ENCODE measurements at places on chromosomes 12 and 14.

DNA sequence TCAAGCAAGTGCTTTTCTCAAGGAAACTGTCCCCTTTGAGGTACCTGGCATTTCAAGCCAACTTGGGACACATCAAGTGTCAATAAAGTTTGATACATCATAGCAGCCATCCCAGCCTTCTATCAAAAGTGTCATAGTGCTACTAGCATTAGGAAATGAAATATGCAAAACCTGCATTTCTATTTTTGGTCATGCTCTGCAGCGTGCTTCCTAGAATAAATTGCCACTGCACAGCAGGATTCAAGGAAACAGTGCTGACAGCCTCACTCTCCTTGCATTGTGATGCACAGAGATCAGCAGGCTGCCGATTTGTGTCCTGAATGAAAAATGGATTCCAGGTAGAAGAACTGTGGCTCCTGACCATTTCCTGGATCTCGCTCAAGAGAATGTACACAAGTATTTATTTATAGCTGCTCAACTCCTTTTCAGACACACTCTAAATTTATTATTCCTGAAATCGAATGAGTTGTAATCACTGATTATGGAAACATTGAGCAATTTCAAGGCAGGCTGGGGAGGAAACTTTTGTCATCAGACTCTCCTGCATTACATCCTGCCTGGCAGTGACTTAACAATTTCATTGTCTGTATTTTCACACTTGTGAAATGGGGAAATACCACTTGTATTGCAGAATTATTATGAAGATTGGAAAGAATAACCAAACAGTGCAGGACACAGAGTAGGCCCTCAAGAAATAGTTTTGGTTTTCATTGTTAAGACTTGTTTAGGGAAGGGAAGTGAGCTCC, 120.9 kb downstream of the SLC38A6 start:
- peak; percentile 84 for DNase-seq

DNA sequence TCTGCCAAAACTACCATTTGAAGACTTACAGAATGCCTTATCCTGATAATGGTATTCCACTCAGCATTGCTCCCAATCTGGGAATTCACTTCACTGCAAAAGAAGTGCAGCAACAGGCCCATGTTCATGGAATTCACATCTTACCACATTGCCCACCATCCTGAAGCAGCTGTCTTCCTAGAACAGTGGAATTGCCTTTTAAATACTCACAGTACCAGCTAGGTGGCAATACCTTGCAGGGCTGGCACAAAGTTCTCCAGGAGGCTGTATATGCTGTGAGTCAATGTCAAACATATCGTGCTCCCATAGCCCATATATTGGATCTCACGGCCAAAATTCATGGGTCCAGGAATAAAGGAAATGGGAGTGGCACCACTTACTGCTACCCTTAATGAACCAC, 83.8 kb upstream of the PLEKHG7 start:
- DNase-seq, result no peak

DNA sequence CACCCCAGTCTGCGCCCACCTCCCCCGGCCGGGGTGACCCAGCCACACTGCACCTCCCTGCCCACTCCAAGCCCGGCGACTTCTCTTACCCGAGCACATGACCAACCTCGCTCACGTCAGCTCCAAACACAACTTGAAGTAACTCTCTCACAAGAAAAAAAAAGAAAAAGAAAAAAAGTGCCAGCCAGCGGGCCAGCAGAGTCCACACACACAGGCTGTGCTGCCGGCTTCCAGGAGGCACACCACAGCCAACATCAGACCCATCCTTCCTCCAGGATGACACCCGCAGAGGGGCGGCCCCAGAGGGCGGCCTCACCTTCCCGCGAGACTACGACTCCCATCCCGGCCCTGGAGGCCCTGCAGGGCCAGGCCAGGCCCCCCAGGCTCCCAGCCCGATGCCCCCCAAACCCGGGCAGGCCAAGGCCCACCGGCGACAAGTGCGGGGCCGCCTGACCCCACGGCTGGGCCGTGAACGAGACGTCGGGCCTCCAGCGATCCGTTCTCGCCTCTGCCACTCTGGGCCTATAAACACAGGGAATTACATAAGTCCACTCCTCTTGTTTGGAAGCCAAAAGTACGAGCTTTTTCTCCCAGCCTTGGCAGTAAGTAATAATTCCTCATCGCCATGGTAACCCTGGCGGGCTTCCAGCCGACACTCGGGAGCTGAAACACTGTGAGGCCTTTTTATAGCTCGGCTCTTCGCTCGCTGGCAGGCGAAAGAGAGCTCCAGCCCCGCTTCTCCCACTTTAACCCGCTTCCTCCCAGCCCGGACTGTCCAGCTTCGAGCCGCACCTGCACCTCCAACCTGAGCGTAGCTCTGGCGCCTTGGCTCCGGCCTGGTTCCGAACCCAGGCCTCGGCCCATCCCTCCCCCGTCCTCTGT, 49.1 kb downstream of the NCOR2 start:
- peak; percentile 99 for DNase-seq

DNA sequence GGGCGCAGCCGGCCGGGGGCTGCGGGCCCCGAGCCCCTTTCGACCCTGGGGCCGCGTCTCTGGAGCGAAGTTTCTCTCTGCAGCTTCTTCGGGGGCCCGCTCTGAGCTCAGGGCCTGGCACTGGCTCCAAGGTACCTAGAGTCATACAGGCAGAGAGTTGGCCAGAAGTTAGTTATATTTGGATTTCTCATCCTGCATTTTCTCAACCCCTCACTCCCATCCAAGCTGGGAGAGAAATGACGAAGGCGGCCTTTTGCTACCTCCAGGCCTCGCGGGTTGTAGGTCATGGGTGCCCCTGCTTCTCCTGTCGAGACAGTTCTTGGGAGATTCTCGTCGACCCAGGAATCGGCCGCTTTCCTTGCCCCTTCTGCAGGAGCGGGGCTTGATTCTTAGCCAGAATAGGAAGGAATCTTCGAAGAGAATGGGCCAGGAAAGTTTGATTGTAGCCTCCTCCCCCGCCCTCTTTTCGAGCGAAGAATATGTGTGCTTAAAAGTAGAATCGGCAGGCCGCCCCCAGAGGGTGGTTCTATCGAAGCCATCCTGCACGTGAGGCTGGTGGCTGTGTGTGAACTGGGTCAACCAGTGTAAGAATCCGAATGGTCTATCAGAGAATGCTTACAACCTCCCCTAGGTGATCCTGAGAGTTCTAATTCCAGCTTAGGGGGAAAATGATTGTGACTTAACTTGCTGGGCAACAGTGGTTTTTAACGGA, 785 bp downstream of the MLEC start:
- DNase-seq, result peak; percentile 31

GRCh38 chr12:77893918-77894317, 63.2 kb downstream of the NAV3 start:
- DNase-seq, result peak; percentile 60

DNA sequence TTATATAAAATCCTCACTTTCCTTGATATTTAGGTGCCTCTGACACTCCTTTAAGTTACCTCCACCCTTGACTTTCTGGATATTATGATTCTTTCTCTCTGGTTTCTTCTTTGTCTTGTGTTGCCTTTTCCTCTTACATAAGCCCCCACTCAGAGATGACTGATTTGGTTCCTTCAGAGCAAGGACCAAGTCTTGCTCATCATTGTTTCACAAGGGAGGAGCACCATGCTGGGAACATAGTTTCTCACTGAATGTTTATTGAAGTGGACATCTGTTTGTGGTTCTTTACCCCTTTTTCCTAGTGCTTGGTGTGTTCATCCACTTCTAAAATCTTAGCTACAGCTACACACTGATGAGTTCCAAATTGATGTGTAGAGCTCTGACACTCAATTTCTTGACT, 161.3 kb upstream of the PTPRQ start:
- DNase-seq, result peak; percentile 59

- DNase-seq, result no peak
Observed at GRCh38 chr12:1448336-1448735, 146.0 kb downstream of the FBXL14 start.

DNA sequence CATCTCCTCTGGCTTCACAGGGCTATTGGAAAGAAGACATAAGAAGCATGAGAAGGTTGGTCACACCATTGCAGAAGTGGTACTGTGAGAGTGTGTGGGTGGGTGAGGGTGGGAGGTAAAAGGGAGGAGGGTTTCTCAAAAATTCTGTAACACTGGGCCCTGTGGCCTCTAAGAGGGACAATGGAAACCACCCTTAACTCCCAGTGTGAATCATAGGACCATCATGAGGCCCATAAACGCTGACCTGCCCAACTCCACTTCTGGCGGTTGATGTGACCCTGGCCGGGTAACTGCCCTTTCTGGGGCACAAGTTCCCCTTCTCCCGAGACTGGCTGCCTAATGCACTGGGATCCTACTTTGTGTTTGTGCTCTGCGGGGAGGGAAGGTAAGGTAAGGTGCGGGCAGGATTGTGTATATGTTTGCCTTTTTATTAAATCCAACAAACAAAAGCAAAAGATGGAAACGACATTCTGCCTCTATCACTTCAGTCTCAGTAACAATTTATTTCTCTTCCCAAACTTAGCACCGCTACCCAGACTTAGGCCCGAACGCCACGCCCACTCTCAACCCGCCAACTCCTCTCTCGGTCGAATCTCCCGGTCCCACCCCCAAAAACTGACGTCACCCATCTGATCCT, 551 bp downstream of the METTL1 start:
- peak; percentile 92 for DNase-seq

- DNase-seq, result peak; percentile 20
Observed at GRCh38 chr12:106764738-106765137, 9.7 kb upstream of the RIC8B start.

- DNase-seq, result no peak
Observed at GRCh38 chr12:26118308-26118707, 6.5 kb downstream of the BHLHE41 start.

DNA sequence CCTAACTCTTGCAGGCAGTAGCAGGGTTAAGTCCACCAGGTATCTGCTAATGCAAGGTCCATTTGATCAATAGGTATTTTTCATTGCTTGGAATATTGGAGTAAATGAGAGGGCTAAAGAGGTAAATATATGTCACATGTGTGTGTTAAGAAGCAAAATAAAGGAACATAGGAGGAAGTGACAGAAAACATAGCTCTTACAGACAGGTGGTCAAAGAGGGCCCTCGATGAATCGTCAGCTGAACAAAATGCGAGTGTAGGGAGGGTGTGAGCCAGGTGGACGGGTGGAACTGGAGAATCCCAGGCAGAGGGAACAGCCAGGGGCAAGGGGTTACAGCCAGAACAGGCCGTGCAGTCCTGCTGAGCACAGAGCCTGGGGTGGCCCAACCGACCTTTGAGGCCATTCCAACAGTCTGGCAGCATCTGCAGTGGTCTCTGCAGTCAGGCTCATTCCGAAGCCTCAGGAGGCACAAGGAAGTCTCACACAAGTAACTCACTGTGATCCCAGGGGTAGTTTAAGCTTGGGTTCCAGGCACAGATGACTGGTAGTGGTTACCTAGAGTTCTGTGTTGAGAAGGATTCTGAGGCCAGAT, 43.2 kb downstream of the CCDC88C start:
- peak; percentile 31 for DNase-seq

GRCh38 chr14:89165189-89166181, 251.5 kb downstream of the FOXN3 start:
- no peak for DNase-seq

DNA sequence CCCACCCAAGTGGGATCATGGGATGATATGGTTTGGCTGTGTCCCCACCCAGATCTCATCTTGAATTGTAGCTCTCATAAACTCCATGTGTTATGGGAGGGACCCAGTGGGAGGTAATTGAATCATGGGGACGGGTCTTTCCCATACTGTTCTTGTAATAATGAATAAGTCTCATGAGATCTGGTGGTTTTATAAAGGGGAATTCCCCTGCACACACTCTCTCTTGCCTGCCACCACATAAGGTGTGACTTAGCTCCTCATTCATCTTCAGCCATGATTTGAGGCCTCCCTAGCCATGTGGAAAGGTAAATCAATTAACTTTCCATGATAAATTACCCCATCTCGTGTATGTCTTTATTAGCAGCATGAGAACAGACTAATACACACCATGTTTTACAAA, 109.2 kb downstream of the IGF1 start:
- DNase-seq, result no peak

DNA sequence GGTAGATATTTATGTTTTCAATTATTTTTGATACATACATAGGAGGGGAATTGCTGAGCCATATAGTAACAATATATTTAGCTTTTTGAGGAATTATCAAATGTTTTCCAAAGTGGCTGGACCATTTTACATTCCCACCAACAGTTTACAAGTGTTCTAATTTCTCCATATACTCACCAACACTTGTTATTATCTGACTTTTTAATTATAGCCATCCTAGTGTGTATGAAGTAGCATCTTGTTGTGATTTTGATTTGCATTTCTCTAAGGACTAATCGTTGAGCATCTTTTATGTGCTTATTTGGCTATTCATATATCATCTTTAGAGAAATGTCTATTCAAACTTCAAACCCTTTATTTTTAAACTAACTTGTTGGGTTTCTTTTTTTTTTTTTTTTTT, 17.2 kb upstream of the HECTD1 start:
- no peak for DNase-seq

GRCh38 chr14:76782885-76783566, 21.8 kb downstream of the VASH1 start:
- no peak for DNase-seq

DNA sequence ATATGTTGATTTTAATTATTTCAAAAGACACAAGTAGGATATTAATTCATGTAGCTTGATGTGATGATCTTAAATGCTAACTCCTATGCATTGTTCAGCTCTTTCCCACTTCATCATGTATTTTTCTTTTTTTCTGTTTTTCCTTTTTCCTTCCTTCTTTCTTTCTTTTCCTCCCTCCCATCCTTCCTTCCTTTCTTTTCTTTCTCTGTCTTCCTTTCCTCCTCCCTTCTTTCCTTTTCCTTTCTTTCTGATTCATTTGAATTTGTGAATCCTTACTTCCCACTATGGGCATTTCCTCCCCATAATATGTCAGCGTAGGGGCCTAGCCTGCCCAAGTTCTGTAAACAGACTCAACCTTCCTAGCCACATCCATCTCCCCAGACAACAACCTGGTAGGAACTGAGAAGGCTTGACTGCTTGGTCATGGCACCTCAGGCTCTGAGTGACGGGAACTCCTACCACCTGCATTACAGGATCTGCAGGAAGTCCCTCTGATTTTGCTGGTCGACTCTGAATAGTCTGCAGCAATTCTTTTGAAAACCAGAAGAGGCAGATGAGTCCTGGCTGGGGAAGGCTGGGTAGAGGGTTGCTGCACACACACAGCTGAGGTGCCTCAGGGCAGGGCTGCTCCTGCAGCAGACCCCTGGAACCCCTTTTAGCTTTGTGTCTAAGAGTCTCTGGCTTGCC, 33.4 kb upstream of the BHLHE41 start:
- DNase-seq, result no peak

- DNase-seq, result no peak
Observed at GRCh38 chr14:43901911-43902673, 605.0 kb downstream of the FSCB start.

- no peak for DNase-seq
Observed at GRCh38 chr12:1532375-1533165, 61.8 kb downstream of the FBXL14 start.

- no peak for DNase-seq
Observed at GRCh38 chr12:51636986-51637385, 46.0 kb downstream of the SCN8A start.

DNA sequence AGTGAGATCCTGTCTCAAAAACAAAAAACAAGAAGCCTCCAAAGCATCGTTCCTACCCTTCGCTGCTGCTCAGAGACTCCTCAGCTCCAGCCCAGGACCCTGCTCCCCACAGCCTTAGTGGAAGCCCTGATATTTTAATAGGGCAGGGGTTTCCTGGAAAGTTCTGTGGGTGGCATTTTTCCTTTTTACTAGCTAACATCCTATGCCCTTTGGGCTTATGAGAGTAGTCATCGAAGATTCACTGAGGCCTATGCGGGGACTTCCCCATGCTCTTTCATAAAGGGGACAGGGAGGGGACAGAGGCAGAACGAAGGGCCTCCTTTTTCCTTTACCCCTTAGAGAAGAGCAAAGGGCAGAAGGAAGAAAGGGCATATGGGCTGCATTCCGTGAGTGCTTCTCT, 8.3 kb downstream of the LAG3 start:
- no peak for DNase-seq

GRCh38 chr12:79512068-79512467, 178.7 kb downstream of the PAWR start:
- DNase-seq, result peak; percentile 8

All from iris pigment epithelial cell (primary cell).